Jurkat, Clone E6-1 (cell line): ENCODE measurements at places on chromosomes 3 and 15.

- no peak for DNase-seq
Measured at GRCh38 chr3:24316887-24317383, 177.7 kb downstream of the THRB start.

DNA sequence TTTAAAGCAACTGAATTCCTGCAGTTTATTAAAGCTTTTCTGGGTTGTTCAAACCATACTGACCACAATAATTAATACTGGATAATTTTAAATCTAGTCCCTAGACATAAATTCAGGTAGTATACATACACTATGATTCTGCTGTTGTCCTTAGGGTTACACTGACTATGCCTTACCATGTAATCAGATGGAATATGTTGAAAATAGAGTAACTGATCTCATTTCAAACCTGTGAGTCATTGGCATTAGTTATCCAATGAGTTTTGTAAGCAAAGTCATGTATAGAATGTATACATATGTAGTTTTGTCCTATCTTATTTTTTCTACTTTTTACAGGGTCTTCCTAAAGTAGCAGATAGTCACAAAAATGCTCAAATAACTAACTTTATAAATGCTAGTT is 517.1 kb upstream of the CCDC54 start:
- no peak for DNase-seq

- no peak for DNase-seq
Measured at GRCh38 chr15:60576044-60576443, 97.1 kb upstream of the ICE2 start.

GRCh38 chr3:41244620-41245336 is 45.5 kb downstream of the CTNNB1 start:
- no peak for DNase-seq

DNA sequence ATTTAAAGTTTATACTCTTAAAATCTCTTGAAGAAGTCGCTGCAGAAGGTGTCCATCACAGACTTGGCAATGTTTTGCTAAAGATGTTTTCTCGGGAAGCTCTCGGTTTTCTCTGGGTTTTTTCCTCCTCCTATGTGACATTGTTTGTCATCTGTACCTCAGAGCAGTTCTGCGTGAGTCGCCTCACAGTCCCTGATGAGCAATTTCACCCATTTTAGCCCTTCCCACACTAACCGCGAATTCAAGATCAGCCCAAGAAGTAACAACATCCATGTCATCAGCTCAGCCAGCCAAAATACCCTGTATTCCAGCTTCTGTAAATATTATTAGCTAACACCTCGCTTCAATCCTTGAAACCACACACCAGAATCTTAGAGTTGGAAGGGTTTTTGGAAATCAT is 224.3 kb upstream of the SETMAR start:
- no peak for DNase-seq

DNA sequence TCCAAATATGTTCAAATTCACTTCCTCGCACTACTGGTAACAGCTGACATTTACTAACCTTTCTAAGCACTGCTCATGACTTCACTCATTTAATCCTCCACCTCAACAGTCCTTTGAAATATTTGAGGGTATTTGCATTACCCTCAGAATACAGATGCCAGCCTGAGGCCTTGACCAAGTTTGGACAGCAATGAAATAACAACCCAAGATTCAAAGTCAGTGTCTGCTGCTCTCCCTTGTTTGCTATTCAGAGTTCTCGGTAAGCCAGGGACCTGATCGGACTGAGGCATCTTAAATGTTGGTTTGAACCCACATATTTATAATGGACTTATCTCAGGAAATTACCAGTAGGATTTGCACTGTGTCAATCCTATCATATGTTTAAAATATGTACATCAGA is 19.9 kb upstream of the SNRK start:
- DNase-seq: no peak

DNA sequence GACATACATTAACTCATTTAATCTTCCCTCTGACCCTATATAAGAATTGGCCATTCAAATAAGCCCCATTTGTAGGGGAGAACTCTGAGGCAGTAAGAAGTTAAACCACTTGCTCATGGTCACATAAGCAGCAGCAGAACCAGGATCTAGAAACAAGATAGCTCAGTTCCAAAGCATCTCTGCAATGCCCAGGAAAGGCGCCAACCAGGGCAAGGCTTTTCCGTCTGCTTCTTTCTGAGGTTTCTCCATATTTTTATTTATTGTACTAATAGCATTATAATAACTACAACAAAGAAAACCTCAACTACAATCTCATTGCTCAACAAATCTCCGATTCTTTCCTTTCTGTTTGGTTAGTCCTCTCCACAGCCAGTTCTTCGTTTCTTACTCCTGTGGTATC is 4.3 kb upstream of the UBE2E2 start:
- DNase-seq: no peak

GRCh38 chr3:69494185-69494584 is 108.3 kb upstream of the FRMD4B start:
- no peak for DNase-seq

- DNase-seq: no peak
Measured at GRCh38 chr3:52094571-52095485, 38.5 kb upstream of the DUSP7 start.

- DNase-seq: no peak
Measured at GRCh38 chr3:70820397-70820796, 508.0 kb upstream of the MDFIC2 start.
